ENCODE measurements at places on chromosomes 16 and 17.

DNA sequence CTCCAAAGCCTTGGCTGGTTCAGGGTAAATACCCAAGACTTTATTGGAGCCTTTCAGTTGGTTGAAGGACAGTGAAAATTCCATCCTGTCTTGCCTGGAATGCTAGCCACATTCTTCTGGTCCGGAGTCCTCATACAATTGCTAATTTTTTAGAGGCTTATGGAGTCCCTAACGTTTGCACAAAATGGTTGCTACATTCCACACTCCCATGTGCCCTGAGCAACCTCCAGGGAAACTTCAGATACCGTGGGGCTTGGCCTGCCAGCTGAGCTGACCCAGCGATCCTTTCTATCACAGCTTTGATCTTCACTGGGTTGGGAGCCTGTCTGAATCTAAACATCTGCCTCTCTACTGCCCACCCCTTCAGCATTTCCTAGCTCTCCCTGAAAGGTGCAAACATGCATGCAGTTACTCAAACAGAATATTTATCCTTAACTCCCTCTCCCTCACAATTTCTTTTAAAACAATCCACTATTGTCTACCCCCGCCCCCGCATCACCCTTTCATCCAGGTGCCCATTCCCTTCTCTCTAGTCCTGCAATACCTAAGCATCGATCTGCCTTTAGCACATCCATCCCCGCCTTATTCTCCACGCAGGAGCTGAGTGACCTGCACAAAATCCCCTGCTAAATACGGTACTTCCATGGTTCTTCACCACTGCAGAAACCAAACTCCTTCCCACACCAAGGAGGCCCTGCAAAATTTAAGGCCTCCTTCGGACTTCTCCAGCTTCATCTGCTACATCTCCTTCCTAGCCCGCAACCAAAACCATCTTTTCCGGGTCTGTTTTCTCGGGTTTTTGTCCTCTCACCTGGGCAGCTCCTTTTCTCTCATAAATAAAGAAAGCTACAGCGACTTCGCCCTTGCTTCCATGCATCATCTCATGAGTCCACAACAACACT lies 810 bp upstream of the GAN start:
- DNase-seq = no peak

GRCh38 chr17:13920413-13920812 lies 148.9 kb upstream of the COX10 start:
- DNase-seq = no peak

DNA sequence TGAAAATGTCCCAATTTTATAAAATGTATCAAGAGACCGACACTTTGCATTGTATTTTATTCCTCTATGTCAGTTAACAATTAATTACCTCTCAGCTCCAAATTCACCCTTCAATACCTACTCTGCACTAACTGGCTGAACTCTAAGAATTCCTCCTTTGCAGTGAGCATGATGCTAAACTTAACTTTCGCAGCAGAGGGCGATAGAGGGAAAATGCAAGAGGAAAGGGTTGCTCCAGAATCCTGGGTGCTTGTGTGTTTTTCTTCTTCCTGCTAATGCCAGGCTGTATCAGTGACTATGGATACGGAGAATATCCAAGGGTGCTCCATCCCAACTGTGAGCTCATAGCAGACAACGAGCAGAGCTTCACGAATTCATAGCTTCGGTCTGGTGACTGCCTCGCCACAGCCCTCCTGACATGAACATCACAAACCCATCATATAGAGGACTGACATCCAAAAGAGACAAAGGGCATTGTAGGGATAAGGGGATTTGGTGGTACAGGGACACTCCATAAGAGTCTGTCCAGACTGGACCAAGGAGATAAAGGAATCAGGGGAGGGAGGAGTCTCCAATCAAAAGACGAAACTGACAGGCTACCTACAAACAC lies 172.9 kb downstream of the STX8 start:
- DNase-seq = no peak

- no peak for DNase-seq
These were observed 17.1 kb downstream of the ZNHIT3 start for GRCh38 chr17:36503456-36504155.

DNA sequence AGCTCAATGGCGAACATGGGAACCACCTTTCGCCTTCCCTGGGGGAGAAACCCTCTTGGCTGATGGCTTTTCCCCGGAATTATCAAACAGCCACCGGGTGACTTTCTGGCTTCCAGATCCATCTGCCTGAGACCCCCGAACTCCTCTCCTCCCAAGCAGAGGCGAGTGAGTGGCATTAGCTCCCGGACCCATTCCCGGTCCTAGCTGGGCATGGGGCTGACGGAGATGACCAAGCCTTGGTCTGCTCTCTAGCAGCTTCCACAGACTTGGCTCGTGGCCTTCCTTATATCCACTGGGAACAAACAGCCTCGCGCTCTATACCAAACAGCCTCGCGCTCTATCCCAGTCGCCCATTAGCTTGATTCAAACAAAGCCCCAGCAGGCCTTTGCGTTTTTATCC lies 62.4 kb downstream of the CCDC182 start:
- no peak for DNase-seq

DNA sequence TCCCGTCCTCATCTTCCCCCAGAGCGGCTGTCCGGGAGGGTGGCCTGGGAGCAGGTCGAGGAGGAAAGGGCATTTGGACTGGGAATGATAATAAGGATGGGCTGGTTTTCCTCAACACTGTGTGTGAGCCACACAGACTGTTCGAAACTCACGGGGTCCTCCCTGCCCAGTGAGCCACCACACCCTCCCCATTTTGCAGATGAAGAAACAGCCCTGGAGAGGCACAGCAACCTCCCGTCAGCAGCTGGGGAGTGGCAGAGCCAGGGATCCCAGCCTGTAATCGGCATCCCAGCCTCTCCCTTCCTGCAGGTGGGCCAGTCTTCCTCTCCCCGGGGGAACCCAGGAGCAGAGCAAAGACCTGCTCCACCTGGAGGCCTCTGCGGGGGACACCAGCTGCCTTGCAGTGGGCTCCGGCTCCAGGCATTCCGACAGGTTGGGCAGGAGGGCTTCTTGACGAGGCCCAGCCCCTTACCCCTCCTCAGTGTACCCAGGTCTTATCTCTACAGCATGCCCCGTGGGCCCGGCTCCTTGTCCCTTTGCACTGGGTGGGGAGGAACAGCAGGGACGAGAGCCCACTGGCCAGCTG lies 23.8 kb downstream of the ENGASE start:
- no peak for DNase-seq

- no peak for DNase-seq
These were observed 36.7 kb downstream of the ARHGAP17 start for GRCh38 chr16:24978370-24978914.

DNA sequence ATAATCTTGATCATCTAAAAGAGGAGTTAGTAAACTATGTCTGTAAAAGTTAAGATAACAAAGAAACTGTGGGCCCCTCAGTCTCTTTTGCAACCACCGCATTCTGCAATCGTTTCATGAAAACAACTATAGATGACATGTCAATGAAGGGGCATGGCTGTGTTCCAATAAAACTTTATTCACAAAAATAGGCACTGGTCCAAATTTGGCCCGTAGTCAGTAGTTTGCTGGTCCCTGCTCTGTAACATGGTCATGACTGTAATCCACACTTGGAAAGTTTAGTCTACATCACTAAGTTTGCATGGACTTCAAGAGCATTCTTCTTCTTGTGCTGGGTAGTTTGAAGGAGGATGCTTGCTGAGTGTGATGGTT lies 299.3 kb upstream of the PSMD7 start:
- no peak for DNase-seq

Measured in 8988T (cell line).